Esophagus squamous epithelium (tissue), 5 donors: ENCODE measurements at places on chromosomes 11 and 22.

GRCh38 chr22:39746600-39747262 lies 146.8 kb downstream of the ENTHD1 start:
- DNase-seq = no peak

GRCh38 chr11:14619603-14620531 lies 23.7 kb upstream of the PDE3B start:
- no peak for DNase-seq

- DNase-seq = no peak
These were observed 558.6 kb downstream of the NTM start for GRCh38 chr11:131928992-131929391.

- no peak for DNase-seq
These were observed 35.4 kb downstream of the NFAM1 start for GRCh38 chr22:42396621-42397331.

DNA sequence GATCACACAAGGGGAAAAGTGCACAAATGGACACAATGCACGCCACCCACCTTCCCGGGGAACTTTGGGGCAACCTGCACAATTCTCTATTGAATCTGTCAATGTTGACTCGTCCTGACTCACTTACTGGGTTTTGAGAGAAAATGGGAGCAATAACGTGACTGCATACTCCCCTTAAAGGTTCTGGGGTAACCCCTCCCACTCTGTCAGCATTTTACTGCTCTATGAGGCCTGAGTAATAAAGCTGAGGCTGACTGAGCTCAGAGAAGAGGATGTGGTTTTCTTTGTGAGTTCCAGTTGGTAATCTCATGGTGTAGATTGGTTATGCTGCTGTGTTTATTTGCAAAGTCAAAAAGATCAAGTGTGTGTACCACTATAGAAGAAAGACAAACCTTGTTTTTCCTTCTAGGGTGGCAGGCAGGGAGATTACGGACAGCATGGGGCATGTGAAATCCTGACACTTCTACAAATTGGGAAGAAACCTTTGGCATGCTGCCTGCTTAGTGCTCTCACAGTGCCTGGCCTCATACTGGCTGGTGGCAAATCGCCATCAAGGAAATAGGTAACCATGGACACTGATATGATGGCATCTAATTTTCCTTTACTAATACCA lies 16.1 kb upstream of the APOA1 start:
- no peak for DNase-seq

GRCh38 chr11:102117472-102118113 lies 7.3 kb downstream of the YAP1 start:
- DNase-seq = no peak

- no peak for DNase-seq
These were observed 443.7 kb downstream of the NTM start for GRCh38 chr11:131814108-131814507.

DNA sequence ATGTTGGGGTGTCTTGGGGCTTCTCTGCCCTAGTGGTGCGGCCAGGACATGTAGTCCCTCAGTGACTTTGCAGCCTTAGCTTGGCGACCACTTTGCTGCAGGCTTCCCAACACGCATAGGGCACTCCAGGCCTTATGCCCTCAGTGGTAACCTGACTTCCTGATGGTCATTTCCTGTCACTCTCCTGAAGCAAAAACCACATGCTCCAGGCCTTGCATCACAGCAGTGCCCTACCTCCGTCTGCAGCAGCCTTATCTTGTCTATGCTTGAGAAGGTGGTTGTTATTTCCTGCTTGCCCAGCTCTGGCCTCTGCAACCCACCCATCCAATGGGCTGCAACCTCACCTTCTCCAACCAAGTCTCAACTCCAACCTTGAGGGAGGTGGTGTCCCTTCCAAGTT lies 33.4 kb upstream of the PISD start:
- no peak for DNase-seq

DNA sequence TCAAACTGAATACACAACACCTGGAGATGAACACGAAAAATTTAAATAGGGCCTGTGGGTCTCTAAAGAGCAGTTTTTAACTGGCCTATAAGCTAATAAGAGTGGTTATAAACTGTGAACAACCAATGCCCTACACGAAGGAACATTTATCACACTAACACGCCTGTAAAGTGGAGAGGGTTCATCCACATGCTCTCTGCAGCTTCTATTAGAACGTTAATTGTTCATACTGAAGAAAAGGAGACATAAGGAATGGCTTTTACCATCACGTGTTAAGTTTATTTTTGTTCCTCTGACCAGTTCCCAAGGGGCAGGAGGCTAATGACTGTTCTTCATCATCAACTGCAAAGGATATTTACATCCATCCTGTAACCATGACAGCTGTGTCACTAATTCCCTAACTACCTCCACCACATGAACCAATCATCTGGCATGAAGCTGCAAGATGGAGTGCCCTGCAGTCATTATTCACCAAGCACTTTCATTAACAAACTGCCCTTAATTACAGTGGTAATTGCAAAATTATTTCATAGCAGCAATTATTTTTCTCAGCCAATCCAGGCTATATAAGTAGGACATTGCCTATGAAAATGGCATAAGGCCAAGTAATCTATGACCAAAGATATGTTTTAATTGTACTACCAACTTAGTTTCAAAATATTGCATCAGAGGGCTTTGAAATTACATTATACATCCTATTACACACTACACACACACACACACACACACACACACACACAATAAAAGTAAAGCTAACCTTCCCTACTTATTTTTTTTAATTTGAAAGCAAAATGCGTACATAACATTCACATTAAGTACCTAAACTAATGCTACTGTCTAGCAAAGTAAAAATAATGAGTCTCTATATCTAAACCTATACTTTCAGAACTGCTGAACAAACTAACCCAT lies 186.7 kb downstream of the CADM1 start:
- DNase-seq = no peak

DNA sequence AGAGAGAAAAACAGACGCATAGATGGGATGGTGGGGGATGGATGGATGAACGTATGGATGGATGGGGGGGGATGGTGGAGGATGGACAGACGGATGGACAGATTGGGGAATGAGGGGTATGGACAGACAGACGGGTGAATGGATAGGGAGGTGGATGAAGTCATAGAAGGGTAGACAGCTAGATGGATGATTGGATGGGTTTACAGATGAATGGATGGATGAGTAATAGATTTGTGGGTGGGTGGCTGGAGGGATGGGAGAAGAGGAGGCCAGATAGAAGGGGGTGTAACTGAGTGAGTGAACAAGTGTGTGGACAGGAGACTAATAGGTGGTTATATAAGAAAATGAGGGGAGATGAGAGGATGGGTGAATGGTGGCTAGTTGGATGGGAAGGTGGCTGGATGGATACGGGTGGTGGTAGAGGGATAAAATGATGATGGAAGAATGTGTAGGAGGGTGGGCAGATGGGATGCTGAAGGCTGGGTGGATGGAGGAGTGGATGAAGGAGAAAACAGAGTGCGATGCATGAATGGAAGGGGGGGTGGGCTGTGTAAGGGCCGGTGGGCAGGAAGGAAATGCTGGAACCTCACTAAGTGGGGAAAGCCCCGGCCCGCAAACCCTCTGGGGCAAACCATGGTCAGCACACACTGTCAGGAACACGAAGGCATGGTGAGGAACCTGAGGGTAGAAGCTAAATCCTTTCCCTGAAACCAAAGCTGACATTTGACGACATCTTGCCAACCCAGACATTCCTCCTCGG lies 21.6 kb downstream of the ARVCF start:
- DNase-seq = no peak
